Stimulated activated CD4-positive, alpha-beta T cell treated with anti-CD3 and anti-CD28 coated beads, Interleukin-15, amount 100 ng/mL, for 24 hours (primary cell): ENCODE measurements at places on chromosomes 2 and 18.
A peak's percentile ranks its signal among the peaks of the same experiment; 100 is the strongest.

DNA sequence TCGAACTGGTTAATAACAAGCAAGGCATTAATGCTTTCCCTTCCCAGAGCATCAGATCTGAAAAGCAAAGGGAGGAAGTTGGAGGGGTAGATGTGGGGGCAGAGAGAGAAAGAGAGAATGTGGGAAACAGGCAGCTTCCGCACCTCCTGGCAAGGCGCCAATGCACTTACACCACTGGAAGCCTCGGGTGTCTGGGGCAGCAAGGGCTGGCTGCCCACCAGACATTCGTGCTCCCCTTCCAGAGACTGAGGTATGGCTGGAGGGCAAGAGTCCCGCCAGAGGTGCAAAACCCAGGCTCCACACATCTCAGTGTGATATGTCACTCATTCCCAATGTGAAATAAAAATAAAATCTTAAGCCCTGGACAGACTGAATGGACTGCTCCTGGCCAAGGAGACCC, 46.4 kb downstream of the TEX51 start:
- DNase-seq = no peak

DNA sequence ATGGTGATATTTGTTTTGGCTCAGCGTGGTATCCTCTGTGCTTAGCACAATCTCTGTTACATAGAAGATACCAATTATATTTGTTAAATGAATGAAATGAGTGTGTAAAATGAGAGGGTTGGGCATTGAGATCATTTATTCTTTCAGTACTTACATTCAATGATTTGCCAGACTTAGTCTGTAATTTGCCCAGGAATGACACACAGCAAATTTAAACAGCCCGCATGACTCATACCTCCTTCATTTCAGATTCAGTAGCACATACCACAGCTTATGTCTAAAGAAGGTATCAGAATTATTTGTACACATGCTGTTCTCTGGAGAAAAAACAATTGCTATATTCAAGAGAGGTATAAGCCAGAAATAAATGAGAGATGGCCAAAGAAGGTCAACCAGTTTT, 37.0 kb downstream of the KLHL14 start:
- no peak for DNase-seq

DNA sequence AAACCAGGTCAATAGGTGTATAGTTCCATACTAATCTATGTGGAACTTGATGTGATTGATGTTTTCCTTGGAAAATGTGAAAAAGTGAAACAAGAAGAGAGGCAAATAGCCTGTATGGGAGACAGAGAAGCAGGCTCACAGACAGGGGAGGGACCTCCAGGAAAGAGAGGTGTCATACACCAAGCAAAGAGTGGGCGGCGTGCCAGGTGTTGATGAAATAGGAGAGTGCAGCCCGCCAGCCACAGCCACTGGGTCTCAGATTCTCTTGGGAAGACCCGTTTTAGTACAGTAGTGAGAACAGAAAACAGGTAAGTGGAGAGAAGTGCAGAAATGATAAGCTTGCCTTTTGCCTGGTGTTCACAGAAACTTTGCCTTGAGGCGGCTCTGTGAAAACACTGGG, 301.9 kb downstream of the ZNF407 start:
- no peak for DNase-seq

DNA sequence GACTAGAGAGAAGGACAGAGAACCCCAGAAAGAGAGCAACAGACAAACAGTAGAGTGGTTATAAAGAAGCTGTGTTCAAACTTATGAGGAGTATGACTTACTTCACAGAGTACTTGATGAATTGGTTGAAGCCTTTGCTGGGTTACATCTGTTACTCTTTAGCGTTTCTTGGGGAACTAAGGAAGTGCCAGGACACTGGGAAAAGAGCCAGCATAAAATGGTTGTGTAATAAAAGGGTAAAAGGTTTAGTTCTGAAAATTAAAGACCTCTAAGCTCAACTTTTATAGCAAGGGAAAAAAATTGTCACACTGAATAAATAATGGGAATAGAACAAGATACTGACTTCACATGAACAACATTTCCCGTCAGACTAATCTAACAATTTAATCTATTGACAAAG, 17.0 kb upstream of the STAT4 start:
- DNase-seq = no peak

GRCh38 chr2:74267068-74267467, 68.7 kb downstream of the MTHFD2 start:
- DNase-seq = peak; percentile 62

DNA sequence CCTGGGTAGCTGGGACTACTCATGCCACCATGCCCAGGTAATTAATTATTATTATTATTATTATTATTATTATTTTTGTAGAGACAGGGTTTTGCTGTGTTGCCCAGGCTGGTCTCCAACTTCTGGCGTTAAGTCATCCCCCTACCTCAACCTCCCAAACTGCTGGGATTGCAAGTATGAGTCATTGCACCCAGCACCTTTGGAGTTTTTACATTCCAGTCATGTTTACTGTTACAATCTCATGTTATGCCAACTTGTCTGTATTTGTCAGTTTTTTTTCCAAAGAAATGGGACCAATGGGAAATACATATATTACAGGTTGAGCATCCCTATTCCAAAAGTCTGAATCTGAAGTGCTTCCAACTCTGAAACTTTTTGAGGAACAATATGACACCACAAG, 903.8 kb downstream of the SLC4A3 start:
- no peak for DNase-seq

DNA sequence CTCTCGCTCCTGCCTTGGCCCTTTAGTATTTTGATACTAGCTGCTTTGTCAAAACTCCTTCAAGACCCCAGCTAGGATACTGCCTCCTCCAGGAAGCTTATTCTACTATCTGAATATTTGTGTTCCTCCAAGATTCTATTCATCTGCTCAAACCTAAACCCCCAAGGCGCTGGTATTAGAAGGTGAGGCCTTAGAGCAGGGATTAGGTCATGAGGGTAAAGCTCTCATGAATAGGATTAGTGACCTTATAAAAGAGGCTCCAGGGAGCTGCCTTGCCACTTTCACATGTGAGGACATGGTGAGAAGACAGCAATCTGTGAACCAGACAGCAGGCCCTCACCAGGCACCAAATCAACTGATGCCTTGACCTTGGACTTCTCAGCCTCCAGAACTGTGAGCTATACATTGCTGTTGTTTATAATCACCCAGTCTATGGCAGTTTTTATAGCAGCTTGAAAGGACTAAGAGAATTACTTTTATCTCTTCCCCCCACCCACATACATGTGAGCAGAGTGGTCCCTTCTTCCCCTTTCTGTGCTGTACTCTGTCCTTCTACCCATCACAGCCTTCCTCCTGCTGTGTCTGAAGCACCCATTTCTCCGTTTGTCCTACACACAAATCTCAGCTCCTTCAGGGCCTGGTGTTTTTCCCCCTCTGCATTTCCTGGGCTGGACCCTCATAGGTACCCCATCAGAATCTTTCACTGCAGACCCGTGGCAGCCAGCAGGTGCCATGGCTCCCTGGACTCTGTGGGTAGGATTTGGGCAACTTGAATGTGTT, 54.5 kb downstream of the HS1BP3 start:
- no peak for DNase-seq

DNA sequence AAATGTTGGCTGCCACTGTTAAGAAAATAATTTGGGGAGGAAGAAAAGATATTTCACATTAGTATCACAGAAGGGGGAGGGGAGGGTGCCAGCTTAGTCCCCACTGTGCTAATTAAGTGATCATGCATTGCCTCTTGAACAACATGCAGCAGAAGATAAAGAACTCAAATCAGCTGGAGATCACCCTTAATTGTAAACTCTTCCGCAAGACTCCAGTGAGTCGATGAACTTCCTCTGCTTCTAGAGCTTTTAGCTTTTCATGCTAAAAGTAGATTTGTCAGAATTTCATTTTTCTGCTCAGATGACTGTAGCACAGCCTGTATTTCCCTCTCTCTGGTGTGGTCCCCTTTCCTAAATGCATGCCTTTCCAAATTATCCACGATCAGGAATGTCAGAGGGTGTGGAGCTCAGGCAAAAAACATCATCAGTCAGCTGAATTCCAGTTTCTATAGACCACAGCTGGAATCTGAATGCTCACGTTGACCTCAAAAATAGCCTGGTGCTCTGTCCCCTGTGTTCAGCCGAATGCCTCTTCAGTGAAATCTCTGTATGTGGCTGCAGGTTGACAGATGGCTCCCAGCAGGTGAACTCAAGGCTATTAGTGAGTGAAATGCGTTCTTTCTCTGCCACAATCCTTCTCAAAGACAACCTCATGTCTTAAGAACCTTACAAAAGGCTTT, 156.8 kb upstream of the UNC80 start:
- no peak for DNase-seq

- DNase-seq = no peak
Observed at GRCh38 chr18:42860548-42860947, 254.9 kb downstream of the RIT2 start.

DNA sequence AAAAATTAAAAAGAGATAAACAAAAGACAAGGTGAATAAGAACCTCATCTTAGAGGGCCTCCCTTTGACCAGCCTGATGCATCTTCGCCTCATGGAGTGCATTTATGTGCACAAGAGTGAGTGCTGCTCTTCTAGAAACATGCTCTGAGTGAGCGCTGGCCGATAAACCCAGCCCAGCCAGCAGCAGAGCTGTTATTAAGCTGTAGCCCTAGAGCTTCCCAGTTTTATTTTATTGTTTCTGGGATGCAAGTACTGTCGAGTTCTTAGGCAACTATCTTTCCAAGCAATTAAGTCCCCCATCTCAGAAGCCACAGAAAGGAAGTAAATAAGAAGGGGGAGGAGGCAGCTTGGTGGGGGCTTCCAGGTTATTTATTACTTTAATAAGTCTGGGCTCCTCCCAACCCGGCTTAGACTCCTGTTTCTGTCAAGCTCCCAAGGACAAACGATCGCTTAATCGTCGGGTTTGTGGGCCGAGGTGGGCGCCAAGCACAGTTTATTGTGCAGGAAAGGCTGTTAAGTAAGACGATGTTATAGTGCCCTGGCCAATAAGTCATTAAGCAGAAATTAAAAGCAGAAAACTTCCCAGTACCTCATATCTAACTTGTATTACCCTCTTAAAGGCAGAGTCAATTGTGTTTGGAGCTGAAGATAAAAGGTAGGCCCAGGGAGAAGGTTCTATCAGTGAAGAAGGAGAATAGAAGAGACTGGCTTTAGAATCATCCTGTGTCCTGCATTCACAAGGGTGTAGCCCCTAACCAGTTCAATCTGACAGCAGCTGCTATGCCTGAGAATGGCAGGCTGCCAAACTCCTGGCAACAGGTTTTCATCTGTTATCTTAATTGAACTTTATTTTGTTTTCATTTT, 176.3 kb downstream of the PIK3C3 start:
- DNase-seq = no peak

DNA sequence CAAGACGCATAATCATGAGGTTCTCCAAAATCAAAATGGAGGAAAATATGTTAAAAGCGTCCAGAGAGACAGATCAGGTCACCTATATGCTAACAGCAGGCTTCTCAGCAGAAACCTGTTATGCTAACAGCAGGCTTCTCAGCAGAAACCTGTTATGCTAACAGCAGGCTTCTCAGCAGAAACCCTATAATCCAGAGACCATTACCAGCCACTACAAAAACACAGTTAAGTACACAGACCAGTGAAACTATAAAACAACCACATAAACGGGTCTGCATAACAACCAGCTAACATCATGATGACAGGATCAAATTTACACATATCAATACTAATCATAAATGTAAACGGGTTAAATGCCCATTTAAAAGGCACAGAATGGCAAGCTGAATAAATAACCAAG, 1548.4 kb upstream of the TMEFF2 start:
- DNase-seq = no peak

DNA sequence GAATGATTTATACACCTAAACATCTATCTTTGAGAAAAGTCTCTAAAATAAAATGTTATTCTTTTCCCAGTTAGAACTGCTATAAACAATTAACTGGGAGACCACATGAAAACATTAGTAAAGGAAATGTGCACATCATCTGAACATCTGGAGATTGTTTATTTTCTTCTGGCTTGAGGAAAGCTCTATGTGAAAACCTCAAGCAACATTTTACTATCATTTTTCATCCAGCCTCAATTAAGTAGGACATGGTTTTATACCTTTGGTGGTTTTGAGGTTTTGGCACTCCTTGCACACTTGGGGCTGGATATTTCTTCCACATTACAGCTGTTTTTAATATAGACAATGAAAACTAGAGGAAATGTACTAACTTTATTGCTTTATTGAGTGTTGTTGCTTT, 609.5 kb upstream of the SLC8A1 start:
- no peak for DNase-seq

DNA sequence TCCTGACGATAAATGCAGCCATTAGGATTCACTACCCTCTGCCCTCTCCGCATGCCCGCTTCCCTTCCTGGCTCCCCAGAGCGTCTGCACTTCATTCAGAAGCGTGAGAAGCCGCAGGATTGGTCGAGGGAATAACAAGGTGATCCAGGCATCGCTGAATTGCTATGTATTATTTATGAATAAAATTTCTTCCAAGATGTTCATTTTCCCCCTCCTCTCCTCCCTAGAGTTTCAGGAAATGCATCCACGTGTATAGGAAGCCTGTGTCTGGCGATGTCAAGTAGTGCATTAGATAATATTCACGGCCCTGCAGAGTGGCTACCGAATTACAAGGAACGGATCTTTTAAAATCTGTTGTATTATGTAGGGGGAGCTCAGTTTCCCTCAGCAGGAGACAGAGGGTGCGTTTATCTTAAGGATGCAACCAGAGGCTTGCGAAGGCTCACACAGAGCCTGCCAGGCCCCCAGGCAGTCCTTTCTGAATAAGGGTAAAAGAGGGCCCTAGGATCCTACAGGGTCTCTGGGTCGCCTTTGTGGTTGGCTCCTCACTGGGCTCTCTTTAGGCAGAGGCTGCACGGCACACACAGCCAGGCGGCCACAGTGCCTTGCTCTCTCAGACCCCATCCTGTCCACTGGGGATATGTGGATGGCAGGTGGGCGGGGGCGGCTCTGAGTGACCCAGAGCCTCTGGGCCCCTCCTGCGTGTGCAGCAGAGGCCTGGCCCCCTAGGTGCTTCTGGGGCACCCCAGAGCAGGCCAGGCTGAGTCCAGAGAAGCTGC, 224.1 kb upstream of the PXDN start:
- DNase-seq = no peak

DNA sequence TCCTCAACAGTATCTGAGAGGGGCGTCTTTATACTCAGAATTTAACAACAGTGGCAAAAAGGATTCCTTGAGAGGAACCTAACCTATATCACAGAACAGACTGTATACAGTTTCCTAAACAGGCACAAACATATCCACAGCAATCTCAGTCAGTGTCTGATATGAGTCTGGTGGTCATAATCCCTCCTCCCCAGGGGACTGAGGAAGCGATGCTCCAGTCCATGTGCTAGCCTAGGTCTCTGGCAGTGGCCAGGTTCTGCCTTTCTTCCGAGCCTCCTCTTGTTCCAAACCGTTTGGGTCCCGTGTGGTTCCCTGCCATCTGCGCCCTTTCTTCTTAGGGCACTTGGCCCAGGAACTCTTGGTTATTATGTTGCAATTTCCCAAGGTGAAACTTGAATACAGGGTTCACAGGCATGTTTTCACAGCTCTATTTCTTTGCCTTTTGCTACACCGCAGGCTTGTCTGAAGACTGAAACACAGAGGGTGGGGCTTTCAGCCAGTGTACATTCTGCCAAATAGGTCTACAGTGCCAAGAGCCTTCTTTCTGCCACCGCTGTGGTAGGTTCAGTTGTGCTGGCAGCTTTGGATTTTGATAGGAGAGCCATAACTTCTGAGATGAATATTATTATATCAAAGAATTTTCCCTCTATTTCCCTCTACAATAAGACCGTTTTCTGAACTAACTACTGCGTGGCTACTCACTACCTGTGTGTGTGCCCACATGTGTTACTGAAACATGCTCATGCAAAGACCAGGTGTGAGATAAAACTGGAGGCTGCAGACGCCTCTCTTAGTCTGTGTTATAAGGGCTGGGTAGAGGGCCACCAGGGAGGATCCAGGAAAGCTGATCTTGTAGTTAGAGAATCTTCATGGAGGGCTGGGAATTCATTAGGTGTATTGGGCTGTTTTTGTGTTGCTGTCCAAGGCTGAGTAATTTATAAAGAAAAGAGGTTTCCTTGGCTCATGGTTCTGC, 75.0 kb upstream of the HAAO start:
- no peak for DNase-seq
